Stimulated activated CD4-positive, alpha-beta T cell treated with anti-CD3 and anti-CD28 coated beads, Interleukin-15, amount 100 ng/mL, for 48 hours (primary cell): ENCODE measurements at places on chromosomes 1 and 21.

- DNase-seq = no peak
Observed at GRCh38 chr1:244030481-244031040, 20.5 kb upstream of the ZBTB18 start.

- DNase-seq = no peak
Observed at GRCh38 chr1:234398849-234399381, 25.7 kb downstream of the COA6 start.

DNA sequence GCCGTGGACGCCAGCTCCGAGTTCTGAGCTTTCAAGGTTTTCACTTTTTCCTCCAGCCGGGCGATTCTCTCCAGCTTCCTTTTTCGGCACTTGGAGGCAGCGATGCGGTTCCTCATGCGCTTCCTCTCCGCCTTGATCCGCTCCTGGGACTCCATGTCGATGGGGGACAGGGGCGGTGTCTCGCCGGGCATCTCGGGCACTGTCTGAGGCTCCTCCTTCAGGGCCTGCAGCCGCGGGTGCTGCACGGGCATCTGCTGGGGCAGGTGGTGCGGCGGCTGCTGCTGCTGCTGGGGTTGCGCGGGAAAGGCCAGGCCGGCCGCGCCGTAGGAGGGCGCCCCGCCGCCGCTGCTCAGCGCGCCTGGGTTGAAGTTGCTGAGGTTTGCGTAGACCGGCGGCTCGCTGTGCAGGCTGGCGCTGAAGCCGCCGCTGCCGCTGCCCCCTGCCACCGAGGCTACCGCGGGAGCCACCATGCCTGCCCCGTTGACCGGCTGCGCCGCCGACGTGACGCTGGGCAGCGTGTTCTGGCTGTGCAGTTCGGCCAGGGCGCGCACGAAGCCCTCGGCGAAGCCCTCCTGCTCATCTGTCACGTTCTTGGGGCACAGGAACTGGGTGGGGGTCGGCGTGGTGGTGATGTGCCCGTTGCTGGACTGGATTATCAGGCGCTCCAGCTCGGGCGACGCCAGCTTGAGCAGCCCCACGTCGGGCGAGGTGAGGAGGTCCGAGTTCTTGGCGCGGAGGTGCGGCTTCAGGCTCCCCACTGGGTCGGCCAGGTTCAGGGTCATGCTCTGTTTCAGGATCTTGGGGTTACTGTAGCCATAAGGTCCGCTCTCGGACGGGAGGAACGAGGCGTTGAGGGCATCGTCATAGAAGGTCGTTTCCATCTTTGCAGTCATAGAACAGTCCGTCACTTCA is 1.4 kb downstream of the JUN start:
- peak; percentile 32 for DNase-seq

DNA sequence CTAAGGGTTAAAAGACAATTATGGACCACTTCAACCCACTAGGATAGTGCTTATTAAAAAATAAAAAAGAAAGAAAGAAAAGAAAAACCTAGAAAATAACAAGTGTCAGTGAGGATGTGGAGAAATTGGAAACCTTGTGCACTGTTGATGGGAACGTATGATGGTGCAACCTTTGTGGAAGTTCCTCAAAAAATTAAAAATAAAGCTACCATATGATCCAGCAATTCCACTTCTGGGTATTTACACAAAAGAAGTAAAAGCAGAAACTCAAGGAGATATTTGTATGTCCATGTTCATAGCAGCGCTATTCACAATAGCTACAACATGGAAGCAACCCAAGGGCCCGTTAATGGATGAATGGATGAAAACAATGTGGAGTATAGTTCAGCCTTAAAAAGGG is 115.2 kb upstream of the ATP1A1 start:
- DNase-seq = no peak

- no peak for DNase-seq
Observed at GRCh38 chr21:46604329-46604974, 430 bp downstream of the S100B start.

- DNase-seq = no peak
Observed at GRCh38 chr1:17120962-17121837, 1.9 kb upstream of the PADI2 start.

DNA sequence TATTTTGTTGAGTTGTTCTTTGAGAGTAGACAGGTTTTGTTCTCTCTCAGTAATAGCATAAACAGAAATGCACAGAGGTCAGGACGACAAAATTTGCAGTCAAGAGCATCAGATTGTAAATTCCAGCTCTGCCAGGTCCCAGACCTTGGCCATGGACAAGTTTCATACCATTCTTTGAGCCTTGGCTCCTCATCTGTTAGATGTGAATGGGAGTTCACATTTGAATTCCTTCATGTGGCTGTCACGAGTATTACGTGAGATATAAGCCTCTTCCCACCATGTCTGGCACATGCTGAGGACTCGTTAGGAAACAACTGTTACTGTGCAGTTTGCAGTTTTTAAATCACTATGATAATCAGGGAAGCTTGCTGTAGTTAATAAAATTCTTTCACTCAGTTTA is 93.2 kb upstream of the KCTD3 start:
- DNase-seq = no peak

GRCh38 chr21:29342363-29342957 is 43.7 kb downstream of the BACH1 start:
- peak; percentile 64 for DNase-seq

DNA sequence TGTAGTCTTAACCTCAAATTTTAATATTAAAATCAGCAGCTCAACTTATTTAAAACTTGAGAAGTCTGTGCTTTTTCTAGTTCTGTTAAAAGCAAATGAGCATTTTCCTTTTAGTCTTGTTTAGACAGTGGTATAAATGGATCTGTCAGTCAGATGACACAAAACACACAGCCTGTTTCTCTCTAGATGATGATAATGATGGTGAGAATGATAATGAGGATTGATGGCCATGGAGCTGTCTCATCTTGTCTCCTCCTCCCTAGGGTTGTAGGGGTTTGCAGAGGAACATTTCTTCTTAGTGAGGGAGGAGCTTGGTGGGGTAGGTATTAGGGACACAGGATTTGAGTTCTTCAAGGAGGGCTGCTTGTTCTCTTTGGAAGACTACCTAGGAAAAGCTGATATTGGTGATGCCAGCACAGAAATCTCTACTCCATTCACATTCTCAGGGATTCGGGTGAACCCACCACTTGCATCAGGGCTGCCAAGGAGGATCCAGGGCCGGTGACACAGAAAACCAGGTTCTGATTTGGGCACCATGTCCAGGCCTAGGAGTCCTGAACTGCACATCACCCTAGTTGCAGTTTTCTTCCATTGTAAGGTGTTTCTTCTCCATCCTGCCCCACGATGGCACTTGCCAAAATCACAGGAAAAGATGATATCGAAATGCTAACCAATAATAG is 147.6 kb downstream of the RHOU start:
- no peak for DNase-seq

GRCh38 chr1:195591917-195592672 is 1016.1 kb downstream of the KCNT2 start:
- no peak for DNase-seq
